ENCODE measurements at places on chromosomes 5 and 9.

GRCh38 chr9:95736370-95736769 lies 139.1 kb upstream of the ERCC6L2 start:
- DNase-seq = no peak

GRCh38 chr9:78856144-78856543 lies 559.2 kb downstream of the PSAT1 start:
- peak; percentile 10 for DNase-seq

DNA sequence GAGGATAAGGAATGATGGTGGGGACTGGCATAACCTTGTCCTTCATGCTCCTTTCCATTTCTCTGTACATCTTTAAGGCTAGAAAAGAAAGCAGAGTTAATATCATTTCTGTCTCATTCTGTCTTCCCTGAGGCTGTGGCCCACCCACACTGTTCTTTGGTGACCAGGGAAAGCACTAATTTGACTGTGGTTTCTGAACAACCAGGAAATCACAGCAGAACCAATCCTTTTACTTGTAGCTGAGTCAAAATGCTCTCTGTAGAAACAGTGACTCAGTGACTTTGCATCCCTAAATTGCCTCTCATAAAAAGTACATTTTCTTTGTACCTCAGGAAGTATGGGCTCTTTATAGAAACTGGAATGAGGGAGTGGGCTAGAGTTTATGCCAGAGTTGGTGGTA lies 28.1 kb downstream of the IL33 start:
- DNase-seq = peak; percentile 3

DNA sequence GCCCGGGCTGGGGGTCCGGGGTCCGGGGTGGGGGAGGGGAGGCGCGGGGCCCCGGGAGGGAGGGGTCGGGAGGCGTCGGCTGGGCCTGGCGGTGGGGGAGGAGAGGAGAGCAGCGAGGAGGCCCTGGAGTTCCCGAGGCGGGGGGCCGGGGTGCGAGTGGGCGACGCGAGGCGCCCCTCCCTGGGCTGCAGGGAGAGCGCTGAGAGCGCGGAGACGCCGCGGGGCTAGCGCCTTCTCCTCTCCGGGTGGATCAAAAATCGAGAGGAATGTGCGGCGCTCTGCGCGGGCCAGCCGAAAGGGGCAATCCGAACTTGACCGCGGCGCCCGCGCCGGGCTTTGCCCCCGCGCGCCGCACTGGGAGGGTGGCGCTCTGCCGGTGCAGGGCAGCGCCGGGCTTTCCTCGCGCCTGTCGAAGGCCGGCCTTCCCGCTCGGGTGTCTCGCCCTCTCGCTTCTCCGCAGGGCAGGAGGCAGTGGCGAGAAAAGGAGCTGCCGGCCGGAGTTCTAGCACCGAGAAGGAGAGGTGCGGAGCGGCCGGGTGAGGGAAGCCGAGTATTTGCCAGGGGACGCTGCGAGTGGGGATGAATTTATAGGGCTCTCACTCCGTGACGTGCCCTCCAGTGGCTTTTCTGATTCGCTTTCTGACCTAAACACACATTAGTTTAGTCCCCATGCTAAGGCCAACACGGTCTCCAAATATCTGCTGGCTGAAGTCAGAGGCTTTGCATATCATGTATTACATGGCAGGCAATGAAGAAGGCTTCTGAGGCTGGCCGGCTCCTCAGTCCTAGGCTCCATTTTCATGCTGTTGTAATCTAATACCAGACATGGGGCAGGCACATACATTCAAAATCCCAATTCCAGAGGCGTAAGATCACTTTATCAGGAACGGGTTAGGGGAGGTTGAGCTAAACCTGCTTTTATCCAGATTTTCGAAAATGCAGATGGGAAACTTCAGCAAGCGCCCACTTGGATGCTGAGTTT lies 503 bp upstream of the GDNF start:
- DNase-seq = no peak

DNA sequence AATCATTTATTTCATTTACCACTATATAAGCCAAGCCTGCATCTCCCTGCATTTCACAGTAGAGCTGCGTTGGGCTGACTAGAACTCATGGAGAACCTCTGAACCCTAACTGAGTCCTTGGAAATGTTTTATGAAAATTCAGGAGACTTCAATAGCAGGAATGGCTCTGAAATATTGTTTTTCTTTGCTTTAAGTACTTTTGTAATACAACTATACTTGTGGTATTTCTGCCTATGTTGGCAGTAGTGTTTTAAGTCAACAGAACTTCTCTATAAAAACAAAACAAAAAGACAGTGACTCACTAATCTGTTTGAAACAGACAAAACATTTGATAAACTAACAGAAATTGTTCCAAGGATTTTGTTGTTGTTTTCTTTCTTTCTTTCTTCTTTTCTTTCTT lies 489.2 kb upstream of the MEF2C start:
- no peak for DNase-seq

DNA sequence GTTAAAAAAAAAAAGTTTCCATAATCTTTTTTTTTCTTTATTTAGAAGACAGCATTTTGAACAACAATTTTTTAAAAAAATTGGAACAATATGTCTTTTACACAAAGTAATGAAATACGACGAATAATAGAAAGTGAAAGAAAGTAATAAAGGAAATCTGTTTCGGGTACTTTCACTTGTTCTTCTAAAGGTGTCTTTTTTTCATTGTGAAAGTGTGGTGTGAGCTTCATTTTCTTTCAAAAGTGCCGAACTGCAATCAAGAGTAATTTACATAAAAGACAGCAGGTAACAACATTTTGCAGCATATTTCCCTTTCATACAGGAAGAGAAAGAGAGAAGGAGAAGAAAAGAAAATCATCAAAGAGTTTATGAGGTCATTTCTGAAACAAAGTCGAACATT lies 159.7 kb upstream of the CDH12 start:
- DNase-seq = no peak

DNA sequence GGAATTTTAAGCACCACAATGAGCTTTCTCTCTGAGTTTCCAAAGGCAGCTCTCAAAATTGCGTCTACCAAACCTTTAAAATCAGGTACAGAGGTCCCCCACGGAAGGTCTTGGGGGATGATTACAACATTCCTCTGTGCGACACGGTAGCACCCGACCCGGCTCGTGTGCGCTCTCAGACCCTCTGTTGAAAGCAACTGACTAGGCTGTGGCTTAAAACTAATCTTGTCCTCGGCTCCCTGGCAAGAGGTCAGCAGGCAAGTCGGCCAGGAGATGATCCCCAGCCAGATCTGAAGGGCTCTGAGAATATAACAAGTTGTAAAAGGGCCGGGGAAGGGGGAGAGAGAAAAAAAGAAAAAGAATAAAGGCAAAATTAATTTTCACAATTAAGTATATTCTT lies 92.6 kb upstream of the LMX1B start:
- no peak for DNase-seq

- no peak for DNase-seq
Measured at GRCh38 chr5:96651948-96652753, 10.0 kb upstream of the CAST start.

- DNase-seq = no peak
Measured at GRCh38 chr5:43156388-43156787, 35.6 kb upstream of the NIM1K start.

DNA sequence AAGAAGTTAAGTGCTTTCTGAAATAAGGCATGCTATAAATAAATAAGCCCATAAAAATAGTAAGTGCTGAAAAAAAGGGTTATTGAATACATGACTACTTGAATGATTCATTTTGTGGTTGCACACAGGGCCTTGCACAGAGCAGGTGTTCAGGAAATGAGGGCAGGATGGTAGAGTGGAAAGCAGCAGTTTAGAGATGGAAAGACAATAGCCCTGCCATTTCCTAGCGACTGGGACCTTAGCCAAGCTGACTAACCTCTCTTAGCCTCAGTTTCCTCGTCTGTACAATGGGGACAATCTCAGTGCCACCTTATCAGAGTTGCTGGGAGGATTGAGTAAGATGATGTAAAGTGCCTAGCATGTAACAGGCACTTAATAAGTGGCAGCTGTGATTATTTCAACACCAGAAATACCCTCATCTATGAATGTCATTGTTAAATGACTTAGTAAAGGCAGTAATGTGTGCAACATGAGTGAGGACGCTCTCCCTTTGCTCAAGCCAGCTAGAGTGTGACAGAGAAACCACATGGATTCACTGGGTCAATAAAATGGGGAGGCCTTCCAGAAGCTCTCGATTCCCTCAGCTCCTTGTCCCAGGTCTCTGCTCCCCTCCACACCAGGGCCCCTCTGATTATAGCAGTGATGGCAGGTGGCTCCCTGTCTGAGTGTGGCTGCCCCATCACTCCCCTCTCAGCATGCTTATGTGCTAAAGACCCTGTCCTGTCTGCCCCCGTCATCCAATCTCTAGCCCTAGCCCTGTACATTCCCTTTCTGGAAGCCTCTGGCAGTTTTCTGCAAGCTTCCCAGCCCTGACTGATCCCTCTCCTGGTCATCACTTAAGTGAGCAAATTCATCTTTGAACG lies 16.0 kb upstream of the PHF19 start:
- DNase-seq = peak; percentile 41

DNA sequence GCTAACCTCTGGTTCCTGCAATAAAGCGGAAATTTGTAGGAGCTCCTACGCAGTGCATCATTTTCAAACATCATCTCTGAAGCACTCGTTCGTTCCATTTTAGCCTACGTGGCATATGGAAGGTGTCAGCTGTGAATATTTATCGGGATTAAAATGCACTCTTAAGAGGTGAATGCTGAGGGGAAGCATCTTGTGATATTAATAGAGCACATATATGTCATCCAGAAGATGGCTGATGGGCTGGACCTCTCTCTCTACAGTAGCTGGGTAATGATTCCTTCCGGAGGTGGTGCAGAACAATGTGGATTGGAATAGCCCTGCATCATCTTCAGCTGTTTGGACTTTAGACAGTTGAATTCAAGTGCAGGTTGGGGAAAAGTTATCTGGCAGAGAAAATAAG lies 478.7 kb downstream of the DMAC1 start:
- DNase-seq = no peak

DNA sequence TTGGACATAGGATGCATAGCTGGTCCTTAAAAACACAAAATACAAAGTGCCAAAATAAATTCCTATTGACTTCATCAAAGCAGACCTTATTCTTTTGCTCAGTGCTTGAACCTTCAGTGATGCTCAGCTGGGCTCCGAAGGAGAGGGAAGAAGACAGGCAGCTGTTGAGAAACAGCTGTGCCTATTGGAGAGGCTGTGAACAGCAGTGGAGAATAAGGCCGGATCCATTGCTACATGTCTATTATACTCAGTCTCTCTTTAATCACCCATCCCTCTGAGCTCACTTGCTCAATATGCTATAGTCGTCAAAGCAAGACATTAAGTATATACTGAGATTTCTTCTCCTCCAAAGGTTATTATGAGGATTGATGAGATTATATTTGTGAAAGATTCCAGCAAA lies 174.4 kb downstream of the CHSY3 start:
- DNase-seq = no peak

DNA sequence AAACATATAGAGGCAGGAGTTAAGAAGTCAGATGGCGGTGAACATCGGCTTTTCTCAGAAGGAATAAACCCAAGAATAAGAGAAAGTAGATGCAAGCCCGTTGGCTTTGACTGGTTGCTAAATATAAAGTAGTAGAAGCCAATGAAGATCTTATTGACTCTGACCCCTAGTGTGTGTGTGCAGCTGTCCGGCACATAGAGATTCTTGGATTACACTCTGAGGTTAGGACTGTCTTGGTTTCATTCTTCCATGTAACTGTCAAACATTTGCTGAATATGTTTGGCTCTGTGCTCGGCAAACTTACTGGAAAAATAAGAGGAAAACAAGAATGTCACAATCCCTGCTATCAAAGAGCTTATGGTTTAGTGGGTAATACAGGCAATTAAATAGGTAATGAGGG lies 54.9 kb downstream of the ASTN2 start:
- no peak for DNase-seq

DNA sequence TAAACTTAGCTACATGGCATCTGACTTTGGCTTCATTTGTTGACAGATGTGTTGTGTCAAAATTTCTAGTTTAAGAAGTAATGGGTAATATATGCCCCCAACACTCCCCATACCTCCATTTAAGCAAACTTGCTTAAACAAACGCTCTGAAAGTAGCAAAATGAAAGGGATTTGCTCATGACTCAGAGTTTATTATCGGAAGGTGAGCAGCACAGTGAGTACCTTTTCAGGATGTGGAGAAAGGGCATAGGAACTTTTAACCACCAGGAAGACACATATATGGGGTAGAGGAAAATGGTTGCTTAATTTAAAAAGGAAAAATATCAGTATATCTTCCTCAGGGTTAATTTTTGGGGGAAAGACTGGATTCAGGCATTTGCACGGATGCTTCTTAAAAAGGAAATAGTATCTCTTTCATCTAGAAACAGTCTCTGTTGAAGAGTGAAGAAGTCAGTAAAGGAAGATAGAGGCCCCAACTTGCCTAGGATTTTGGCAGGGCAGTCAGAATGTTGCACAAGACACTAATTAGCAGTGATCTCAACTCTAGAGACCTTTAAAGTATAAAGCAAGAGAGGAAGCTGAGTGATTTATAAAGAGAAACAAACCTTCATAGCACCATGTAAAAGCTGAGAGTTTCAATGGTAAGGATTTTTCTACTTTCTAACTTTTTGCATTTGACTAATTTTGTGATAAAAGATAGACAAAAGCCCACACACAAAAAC lies 155.1 kb downstream of the TRIO start:
- DNase-seq = no peak

- DNase-seq = no peak
Measured at GRCh38 chr5:102807878-102808502, 52.9 kb downstream of the PAM start.

- DNase-seq = no peak
Measured at GRCh38 chr9:109745335-109746283, 34.4 kb upstream of the PALM2AKAP2 start.

DNA sequence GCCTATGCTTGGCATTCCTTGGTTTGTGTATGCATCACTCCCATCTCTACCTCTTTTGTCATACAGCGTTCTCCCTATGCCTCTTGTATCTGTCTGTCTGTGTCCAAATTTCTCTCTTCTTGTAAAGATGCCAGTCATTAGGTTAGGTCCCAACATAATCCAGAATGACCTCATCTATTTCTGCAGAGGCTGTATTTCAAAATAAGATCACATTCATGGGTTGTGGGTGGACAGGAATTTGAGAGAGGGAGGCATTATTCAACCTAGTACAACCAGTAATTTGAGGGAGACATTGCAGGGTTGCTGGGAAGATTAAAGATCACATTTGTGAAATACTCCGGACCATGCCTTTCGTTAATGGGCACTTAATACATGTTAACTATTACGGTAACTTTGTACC lies 155.0 kb downstream of the MAN2A1 start:
- DNase-seq = peak; percentile 57

DNA sequence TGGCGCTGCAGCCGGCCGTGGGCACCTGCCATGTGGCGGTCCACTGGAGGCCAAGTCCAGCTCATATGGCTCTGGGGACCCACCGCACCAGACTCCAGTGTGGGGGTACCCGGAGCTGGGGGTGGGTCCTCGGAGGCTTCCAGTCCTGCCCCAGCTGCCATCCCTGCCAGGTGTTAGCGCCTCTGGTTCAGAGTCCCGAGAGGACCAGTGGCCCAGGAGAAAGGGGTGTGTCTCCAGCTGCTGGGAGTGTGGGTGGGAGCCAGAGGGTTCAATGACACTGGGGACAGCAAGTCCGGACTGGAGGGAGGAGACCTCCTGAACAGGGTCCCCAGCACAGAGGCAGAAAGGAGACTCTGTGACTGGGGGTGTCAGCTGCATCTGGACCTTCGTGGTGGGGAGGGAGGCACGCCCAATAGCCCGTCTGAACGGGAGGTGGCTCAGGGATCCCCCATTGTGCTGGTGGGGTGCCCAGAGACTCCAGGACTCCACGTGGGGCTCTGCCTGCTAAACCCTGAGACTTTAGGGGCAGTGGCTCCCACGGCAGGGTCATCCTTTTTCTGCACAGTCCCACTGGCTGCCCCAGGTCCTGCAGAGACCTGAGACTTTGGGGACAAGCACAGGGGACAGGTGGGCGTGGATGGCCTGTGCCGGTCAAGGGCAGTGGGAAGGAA lies 2.4 kb upstream of the AHRR start:
- no peak for DNase-seq

GRCh38 chr5:169218176-169218575 lies 82.8 kb downstream of the SLIT3 start:
- no peak for DNase-seq
